Heart left ventricle (tissue), 16 donors: ENCODE measurements at places on chromosomes 5 and 9. TPM values are rescaled to one million over a fixed set of nuclear protein-coding genes. Genes with fewer than 3 reads are reported as not detected.
A peak's percentile ranks its signal among the peaks of the same experiment; 100 is the strongest.

DNA sequence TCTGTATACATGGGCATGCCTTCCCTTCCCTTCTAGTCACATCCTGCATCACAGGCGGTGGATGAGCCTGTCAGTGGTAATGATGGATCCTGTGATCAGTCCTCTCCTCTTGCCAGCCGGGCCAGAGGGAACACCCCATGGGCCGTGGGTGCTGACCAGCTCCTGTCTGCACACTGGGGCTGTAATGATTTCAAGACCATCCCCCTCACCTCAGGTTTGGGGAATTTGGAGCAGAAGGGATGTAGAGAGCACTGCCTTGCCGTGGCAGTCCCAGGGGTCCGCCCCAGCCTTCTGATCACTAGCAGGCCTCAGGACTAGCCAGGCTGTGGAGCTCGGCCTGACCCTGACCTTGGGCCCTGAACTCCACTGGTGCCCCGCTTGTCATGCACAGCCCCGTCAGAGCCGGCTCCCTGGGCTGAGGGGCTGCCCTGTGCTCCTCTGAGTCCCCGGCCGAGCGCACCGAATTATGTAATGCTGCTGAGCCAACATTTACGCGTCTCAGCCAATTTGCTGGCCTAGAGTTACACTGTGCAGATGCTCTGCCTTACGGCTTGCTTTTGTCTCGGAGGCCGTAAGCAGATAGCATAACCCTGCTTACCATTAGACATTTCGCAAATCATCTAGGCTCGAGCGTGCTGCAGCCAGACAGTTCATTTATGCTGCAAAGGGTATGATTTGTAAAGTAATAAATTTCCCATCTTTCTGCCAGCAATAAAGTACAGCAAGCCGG lies 155.3 kb downstream of the MACROH2A1 start:
- peak; percentile 27 for DNase-seq

- DNase-seq: no peak
Measured at GRCh38 chr5:9335754-9336495, 209.9 kb downstream of the SEMA5A start.

- no peak for DNase-seq
Measured at GRCh38 chr5:96070622-96071225, 109.1 kb upstream of the ELL2 start.

DNA sequence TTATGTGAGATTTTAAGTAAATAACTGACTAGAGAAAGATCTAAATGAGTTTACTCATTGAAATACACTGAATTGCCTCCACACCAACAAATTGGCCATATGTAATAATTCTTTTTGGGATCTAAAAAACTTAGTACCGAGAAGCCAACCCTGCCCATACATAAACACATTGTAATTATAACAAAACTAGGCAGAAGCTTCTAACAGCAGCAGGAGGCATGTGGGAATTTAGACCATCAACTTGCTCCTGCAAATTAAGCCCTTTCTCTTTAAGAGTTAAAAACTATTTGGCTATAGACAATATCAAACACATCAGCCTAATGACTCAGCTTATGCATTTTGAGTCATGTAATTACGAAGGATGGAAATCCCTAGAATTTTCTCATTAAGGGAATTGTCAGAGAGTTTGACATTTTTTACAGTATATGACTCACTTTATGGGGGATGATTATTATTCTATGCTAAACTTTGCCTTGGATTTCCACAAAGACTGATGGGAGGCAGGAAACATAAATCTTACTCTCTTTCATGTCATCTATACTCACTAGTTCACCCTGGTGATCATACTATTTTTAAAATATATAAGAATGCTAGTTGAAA lies 1.0 kb downstream of the IL7R start:
- no peak for DNase-seq

DNA sequence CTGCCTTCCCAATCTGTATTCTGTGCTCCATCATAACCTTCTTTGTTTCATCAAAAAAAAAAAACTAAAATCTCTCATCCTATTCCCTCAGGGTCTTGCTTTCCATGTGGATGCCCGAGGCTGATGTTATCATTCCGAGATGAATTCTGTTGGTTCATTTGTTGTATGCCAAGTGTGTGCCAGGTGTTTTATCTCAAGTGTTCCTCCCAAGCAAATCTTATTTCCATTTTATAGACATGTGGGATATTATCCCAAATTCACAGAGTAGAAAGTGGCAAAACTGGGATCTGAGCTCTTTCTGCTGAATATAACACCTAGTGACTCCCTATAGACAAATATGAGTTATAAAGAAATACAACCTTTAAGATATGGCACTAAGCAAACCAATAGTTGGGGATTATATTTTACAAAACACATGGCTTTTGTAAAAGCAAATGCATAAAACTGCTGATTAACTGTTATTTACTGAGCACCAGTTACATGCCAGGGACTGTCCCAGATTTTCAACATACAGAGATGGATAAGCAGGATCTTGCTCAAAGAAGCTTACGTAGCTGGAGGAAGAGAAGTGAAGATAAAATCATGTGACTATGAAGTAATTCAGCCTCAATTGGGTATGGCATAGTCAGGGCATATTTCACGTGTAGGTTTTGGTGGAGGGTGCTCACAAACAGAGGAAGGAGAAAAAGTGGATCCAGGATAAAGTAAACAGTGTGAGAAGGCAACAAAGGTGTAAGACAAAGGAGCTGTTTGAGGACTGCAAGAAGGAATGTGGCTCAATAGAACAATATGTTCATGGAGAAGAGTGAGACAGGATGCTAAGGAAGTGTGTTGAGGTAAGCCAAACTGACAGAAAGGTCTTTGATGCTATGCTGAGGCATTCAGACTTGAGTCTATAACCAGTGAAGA lies 143.3 kb upstream of the ADAMTSL1 start:
- DNase-seq: no peak

DNA sequence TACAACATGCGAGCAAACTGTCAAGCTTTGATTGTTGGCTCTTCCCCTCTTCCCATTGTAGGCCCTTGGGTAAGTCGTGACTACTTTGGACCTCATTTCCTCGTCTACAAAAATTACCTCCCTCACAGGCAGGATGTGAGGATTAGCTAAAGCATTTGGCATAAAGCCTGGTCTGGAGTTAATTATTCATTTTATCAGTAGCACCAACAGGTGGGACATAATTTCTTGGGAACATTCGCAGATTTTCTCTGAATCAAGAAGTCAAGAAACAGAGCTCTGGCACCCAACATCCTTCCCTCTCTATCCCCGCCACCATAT lies 39.9 kb upstream of the SEMA6A start:
- no peak for DNase-seq

GRCh38 chr5:154418344-154418820 lies 27.4 kb upstream of the SAP30L start:
- no peak for DNase-seq

- DNase-seq: no peak
Measured at GRCh38 chr9:72147676-72148075, 1.6 kb upstream of the GDA start.

GRCh38 chr5:159550951-159551350 lies 220.7 kb upstream of the IL12B start:
- no peak for DNase-seq

- peak; percentile 29 for DNase-seq
Measured at GRCh38 chr9:117414220-117414905, 494 bp downstream of the ASTN2 start.

GRCh38 chr9:101951598-101951997 lies 213.2 kb upstream of the GRIN3A start:
- DNase-seq: no peak

GRCh38 chr9:19918630-19919029 lies 129.8 kb upstream of the SLC24A2 start:
- DNase-seq: no peak

- DNase-seq: peak; percentile 51
Measured at GRCh38 chr9:121288673-121289025, 20.7 kb downstream of the GSN start.

DNA sequence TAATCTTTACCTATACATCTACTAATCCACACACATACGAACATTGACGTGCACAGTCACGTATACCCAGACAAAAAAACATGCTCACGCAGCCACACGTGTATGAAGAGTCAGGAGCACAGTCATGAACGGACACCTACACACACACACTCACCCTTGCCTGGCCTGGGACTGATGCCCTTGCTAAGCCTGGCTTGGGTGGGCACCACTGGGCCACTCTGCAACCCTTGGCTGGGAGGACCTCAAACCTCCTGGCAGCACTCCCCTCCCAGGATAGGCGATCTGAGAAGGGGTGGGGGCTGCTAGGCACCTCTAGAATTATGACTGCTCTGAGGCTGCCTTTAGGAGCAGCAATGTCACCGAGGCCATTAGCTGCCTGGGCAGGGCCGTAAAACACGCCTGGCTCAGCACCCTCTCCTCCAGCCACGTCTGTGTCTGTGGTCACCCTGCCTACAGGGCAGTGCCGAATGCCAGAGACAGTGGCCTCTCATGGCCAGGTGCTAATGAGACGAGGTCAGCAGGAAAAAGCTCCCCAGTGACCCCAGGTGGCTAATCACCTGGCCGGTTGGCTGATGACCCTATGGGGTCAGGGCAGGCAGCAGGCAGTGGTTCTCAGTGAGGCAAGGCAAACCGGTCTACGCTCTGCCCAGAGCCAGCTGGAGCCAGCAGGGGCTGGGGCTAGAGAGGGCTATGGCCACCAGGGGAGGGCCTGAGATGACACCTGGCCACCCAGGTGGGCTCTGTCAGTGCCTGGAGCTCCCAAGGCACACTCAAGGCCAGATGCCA lies 33.7 kb upstream of the MVB12B start:
- DNase-seq: no peak

GRCh38 chr5:117183326-117183725 lies 608.7 kb upstream of the SEMA6A start:
- DNase-seq: no peak

DNA sequence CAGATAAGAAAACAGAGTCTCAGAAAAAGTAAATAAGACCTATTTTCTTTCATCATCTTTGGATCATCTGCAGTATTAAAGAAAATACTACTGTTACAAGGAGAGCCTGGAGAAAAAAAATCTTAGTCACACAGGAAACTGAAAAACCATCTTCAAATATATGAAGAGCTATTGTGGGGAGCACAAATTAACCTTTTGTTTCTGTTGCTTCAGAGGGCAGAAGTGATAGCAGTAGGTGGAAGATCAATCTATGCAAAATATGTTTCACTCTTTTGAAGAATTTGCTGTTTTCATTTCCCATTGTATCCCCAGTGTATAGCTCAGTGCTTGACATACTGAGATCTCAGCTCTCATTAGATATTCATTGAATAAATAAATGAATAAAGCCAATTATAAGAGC lies 13.1 kb upstream of the CEMIP2 start:
- no peak for DNase-seq

DNA sequence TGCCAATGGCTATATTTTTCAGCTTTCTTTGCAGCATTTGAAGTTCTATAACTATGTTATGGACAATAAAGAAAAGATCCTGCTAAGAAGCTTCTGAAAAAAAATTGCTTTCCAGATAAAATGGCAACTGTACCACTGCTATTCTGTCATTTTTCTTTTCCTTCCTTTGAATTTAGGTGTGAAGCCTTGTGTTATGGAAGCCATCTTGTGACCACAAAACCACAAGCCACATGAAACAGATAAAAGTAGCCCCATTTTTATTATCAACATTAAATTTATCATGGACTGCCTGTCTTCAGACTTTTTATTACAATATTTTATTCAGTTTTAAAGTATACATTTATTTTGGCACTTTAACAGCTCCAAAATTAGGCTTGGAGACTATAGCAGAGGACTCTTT lies 289.9 kb upstream of the ACTBL2 start:
- DNase-seq: no peak

DNA sequence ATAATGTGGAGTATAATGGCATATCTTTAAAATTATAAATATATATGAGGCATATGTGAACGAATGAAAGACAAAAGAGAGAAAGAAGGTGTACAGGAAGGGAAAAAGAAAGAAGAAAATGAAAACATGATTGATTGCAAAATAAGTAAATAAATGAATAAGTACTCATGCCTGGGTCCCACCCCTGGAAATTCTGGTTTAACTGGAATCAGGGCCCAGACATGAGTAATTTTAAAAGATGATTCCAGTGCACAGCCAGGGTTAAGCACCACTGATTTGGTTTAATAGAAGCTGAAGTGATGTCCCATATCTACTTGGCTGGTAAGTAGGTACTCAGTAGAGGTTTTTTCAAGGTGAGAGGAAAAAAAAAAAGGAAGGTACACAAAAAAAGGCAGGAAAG lies 34.0 kb upstream of the HOMER1 start:
- DNase-seq: no peak

DNA sequence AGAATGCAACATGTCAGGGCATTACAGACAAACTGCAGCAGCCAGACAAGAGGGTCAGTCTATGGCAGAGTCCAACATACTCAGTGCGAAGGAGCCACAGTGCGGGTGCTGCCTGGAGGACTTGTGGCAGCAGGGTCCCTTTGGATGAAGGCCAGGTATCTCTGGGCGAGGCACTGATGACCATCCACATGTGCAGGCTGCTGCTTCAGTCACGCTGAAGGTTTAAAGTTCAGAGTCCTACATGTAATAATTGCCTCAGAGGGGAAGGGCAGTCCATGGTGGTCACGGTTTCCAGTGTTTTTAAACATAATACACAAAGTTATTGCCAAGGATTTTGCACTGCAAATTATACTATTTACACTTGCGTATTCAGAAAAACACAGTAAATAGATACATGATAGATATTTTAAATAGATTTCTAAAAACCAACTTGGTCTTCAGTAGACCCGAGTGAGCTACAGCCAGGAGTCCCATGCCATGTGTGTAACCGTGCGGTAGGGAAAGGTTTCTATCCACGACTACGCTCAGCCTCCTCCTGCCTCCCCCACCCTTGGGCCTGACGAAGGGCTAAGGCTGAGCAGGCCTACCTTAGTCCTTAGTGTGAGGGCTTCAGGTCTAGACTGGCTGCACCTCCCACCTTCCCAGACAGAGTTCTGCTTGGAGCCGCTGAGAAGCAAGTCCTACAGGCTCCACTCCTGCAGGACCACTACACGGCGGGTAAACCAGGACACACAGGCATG lies 76.2 kb downstream of the GPR21 start:
- DNase-seq: no peak

- no peak for DNase-seq
Measured at GRCh38 chr5:119339965-119340364, 15.9 kb upstream of the TNFAIP8 start.

- no peak for DNase-seq
Measured at GRCh38 chr5:103919506-103919905, 356.9 kb upstream of the NUDT12 start.

GRCh38 chr5:140632366-140633020 lies 482 bp downstream of the CD14 start:
- peak; percentile 57 for DNase-seq

- no peak for DNase-seq
Measured at GRCh38 chr9:94867281-94867841, 140.9 kb downstream of the AOPEP start.

Gene PRLR
- 0.11 TPM for polyA plus RNA-seq

Gene NAIP
- 3.4 TPM for polyA plus RNA-seq

Gene SOHLH1
- not detected for polyA plus RNA-seq

Gene CDC20B
- polyA plus RNA-seq: not detected

Gene LTC4S
- polyA plus RNA-seq: 13.8 TPM

Gene PCDHA12
- not detected for polyA plus RNA-seq

Gene PLPPR1
- not detected for polyA plus RNA-seq
